ENCODE measurements at places on chromosomes 6 and 20.
A peak's percentile ranks its signal among the peaks of the same experiment; 100 is the strongest.

DNA sequence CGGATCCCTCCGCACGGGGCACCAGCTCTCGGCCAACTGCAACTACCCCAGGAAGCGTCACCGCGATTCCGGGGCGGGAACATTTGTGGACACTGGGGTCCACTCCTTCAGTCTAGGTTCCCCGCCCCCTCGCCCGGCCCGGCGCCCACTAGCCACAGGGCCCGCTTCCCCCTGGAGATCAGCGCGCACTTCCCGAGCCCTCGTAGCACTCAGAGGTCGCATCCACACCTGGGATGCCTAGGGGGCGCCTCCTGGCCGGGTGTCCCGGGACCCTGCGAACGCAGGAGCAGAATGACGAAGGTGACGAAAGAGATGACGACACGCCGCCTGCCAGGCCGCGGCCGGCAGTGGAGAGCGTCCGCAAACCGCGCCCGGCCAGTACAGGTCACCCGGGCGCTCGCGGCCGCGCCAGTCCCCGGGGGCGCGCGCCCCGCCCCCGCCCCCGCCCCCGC, 309 bp upstream of the AIG1 start:
- peak; percentile 62 for DNase-seq

GRCh38 chr6:151096691-151097606, 142.8 kb upstream of the AKAP12 start:
- DNase-seq, result no peak

- no peak for DNase-seq
Observed at GRCh38 chr6:336159-337114, 44.1 kb downstream of the DUSP22 start.

- DNase-seq, result no peak
Observed at GRCh38 chr20:35892871-35893270, 61.4 kb downstream of the SCAND1 start.

DNA sequence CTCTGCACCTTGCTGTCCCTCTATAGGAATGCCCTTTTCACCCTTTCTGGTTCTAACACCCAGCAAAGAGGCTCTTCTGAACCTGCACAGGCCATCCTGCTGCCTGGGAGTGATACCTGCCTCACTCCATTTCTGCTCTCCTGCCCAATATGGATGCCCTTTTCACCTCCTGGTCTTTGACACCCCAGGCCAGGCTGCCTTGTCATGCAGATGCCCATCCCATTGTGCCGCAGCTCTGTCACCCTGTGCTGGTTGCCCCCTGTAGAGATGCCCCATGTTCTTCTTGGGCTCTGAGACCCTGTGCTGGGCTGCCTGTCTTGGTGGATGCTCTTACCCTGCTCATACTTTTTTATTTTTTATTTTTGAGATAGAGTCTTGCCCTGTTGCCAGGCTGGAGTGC, 95.3 kb downstream of the CDKAL1 start:
- no peak for DNase-seq

- DNase-seq, result no peak
Observed at GRCh38 chr6:167020206-167020605, 21.0 kb downstream of the CEP43 start.

GRCh38 chr6:13181393-13181792, 146.9 kb downstream of the TBC1D7 start:
- no peak for DNase-seq

- no peak for DNase-seq
Observed at GRCh38 chr6:52423448-52423847, 3.3 kb downstream of the EFHC1 start.

- no peak for DNase-seq
Observed at GRCh38 chr6:121670511-121670910, 235.1 kb downstream of the GJA1 start.

- peak; percentile 2 for DNase-seq
Observed at GRCh38 chr20:35702824-35703695, 3.9 kb downstream of the ROMO1 start.

DNA sequence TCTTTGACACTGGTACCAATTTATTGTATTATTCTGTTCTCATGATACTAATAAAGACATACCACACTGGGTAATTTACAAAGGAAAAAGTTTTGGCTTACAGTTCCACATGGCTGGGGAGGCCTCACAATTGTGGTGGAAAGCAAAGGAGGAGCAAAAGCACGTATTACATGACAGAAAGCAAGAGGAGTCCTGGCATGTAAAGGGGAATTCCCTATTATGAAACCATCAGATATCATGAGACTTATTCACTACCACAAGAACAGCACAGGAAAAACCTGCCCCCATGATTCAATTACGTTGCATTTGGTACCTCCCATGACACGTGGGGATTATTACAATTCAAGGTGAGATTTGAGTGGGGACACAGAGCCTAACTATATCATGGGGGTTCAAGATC, 43.4 kb downstream of the SLC22A2 start:
- DNase-seq, result no peak

GRCh38 chr6:153976921-153977693, 61.9 kb upstream of the OPRM1 start:
- DNase-seq, result no peak

GRCh38 chr20:58519940-58520712, 4.9 kb upstream of the APCDD1L start:
- DNase-seq, result no peak

DNA sequence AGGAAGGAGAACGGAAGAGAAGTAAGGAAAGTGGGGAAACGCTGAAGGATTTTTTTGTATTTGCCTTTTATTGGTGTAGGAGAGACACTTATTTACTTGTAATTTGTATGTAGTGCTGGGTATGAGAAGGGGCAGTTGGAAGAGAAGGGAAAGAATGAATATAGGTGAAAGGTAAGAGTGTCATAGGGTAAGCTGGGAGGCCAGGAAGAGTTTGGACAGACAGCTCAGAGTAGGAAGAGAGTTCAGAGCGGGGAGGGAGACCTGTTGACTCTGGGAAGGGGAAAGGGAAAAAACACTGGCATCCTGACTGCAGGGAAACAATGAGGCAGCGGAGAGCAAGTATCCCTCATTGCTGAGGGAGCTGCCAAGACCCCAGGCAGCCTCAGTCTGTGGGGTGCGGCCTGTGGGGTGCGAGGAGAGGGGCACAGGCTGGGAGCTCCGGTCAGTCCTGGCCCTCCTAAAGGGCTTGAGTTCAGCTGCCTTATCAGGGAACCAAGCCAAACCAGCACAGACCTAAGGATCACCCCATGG, 3.1 kb downstream of the TRAF3IP2 start:
- DNase-seq, result no peak

- DNase-seq, result no peak
Observed at GRCh38 chr6:13558718-13559117, 15.7 kb upstream of the SIRT5 start.

DNA sequence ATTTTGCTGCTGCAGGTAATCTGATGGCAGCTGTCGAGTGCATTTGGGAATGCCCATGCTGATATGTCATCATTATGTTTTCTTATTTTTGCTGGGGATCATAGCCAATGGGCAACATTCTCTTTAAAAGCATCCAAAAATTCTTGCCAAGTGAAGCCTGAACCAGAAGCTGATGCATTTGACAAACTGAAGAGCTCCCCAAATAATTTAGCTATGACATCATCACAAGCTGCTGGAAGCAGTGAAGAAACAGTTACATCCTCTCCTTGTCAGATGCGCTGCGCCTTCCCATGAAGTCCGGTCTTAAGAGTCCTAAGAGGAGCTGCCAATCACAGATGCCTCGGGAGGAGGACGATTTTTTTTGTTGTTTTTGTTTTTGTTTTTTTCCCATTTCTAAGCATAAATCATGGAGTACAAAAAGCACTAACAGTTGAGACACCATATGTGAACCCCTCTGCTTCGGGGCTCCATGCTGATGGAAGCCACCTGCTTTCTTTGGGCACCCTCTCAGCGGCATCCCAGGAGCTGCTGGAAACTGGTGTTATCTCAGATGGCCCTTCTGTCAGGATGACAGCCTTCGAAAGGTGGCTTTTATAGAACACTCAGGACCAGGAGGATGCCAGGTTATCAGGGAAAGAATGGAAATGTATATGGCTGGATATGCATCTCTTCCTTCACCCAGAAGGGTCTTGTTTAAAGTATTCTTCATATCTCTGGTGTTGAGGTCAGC, 56.1 kb upstream of the FOXQ1 start:
- DNase-seq, result no peak

GRCh38 chr6:37059344-37060194, 54.1 kb downstream of the FGD2 start:
- peak; percentile 90 for DNase-seq

- peak; percentile 25 for DNase-seq
Observed at GRCh38 chr6:43917878-43918382, 147.9 kb downstream of the VEGFA start.

DNA sequence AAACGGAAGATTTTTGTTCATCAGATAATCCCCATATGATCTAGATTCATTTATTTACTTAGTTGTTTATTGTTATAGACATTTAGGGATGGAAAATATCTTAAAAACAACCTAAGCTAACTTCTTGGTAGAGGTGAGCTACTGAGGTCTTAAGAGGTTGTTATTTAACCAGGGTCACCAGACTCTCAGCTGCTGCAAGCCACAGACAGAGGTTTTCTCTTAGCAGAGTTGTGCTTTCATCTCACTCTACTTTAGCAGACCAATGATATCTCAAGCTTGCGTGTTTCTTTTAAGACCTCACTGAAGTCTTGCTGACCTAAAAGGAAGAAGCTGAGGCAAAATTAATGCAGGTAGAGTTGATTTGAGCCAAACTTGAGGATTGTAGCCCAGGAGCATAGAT, 43.6 kb downstream of the NCOA7 start:
- no peak for DNase-seq

GRCh38 chr6:93293460-93293859, 125.9 kb downstream of the EPHA7 start:
- no peak for DNase-seq

DNA sequence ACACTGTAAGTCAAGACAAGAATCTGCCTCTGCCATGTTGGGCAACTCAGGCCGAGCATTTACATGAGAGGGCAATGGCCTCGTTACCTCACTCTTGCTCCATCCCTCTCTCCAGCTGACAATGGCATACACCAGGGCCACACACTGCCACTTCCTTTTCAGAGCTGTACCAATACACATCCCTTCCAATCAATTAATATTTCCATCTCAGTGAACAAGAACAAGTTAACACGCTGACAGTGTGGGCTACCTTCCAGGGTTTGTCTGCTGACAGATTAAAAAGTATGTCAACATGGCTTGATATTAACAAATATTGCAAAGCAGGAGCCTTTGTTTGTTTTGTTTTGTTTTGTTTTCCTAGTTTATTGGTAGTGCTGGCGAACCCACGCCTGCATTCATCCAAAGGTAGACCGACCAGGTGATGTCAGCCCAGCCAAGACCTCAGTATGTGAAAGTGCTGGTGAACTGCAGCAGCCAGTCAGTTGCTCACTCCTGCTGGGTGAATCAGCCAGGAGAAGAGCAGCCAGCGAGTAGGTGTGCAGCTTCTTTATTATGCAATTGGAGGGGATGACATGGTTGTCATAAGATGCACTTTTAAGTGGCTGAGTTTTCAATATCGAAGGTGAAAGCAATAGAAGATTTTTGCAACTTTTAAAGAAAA, 487.3 kb upstream of the JARID2 start:
- no peak for DNase-seq

GRCh38 chr6:126909493-126909892, 209.0 kb upstream of the RSPO3 start:
- no peak for DNase-seq

- no peak for DNase-seq
Observed at GRCh38 chr6:158631678-158632537, 12.6 kb downstream of the DYNLT1 start.

DNA sequence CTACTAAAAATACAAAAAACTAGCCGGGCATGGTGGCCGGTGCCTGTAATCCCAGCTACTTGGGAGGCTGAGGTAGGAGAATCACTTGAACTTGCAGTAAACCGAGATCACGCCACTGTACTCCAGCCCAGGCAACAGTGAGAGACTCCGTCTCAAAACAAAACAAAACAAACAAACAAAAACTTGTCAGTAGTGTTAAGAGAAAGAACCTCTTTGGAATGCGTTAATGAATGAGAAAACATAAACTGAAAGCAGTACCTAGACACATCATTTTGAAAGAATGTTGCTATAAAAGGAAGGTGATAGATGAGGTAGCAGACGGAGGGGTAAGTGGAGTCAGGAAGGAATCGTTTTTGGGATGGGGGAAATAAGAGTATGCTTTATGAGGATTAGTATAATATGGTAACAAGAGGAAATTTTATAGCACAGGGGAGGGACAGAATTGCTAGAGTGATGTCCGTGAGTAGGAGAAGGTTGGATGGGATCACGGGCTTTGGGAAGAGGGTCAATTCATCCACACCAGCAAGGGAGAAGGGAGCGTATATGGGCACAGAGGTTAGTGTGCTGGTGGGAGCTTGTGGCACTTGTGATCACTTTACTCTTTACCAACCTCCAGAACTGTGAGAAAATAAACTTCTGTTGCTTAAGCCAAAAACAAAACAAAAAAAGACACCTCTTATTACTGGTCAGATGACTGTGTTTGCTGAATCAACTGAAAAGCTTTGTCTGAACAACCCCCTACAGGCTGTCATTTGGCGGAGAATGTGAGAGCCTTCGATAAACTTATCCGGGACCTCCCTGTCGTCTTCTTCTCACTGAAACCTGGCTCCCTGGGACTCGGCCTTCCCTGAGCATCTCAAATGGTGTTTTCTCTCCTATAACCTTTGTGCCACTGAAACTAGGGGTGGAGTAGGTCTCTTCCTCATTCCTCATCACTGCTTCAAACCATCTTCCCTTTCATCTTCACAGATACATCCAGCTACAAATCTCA, 48.9 kb upstream of the TFAP2A start:
- DNase-seq, result no peak

GRCh38 chr6:12189661-12190060, 100.5 kb upstream of the EDN1 start:
- DNase-seq, result no peak

- no peak for DNase-seq
Observed at GRCh38 chr6:137692806-137693205, 174.3 kb upstream of the TNFAIP3 start.

GRCh38 chr20:48583171-48583570, 244.6 kb downstream of the PREX1 start:
- no peak for DNase-seq

- DNase-seq, result no peak
Observed at GRCh38 chr6:51289041-51289440, 470.4 kb downstream of the TFAP2B start.

DNA sequence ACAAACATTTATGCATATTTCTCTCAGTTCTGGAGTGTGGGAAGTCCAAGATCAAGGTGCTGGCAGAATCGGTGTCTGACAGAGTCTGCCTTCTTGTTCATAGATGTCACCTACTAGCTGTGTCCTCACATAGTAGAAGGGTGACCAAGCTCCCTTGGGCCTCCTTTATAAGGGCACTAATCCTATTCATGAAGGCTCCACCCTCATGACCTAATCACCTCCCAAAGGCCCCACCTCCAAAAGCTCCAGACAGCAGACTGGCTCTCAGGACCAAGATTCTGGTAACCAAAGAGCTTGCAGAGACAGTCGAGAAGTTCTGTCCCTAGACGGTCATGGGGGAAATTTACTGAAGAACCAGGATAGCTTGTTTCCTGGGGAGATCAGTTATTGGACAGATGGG, 139.1 kb downstream of the COL9A1 start:
- no peak for DNase-seq

DNA sequence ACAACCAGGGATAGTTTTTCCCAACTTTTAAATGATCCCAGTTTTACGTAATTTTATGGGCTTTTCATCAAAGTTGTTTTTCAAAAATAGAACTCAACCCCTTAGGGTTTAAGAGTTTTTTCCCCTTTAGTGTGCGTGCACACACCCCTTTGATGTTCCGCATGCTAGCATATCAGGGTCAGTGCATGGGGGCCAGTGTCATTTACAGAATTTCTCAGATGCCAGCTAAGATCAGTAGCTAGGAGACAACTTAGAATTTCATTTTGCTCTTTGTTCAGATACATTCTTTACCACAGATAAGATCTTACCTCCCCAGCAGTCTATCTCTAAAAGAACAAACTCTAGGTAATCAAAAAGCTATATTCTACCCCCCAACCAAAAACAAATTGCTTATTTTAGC, 238.5 kb upstream of the SASH1 start:
- DNase-seq, result no peak

- DNase-seq, result no peak
Observed at GRCh38 chr6:10403385-10404106, 11.3 kb downstream of the TFAP2A start.
